RWPE2 (cell line): ENCODE measurements at places on chromosomes 5 and 9.

GRCh38 chr5:157747766-157748700 is 4.5 kb downstream of the LSM11 start:
- no peak for DNase-seq

GRCh38 chr5:387491-388265 is 55.3 kb upstream of the EXOC3 start:
- peak; percentile 45 for DNase-seq

DNA sequence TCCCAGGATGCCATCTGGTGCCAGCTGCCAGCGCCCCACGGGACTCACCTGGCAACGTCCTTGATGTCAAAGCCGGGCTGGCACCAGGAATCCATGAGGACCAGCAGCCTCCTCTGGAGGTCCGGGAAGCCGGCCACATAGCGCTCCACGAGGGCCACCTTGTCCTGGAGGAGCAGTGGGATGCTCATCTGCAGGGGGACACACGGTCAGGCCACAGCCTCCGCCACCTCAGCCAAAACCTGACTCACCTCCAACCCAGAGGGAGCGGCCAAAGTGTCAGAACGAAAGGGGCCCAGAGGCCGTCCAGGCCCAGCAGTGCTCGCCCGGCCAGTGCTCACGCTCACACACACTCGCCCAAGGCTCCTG is 56.5 kb downstream of the EXD3 start:
- DNase-seq = peak; percentile 38

- DNase-seq = no peak
Observed at GRCh38 chr5:44051591-44051990, 337.6 kb downstream of the FGF10 start.

DNA sequence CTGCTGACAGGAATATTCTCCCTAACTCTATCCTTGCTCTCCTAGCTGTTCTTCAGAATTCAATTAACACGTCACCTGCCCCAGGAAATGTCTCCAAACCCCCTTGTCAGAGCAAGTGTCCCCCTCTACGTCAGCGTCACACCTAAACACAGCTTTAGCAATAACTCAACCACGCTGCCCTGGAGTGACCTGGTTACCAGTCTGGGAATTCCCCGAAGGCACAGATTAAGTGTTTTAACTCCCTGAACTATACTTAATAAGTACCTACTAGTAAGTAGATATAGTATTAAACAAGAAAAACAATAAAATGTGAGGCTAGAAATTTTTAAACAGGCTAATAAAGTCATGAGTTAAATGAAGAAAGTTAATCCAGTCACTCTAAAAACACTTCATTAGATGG is 78.4 kb downstream of the FANCC start:
- DNase-seq = no peak

GRCh38 chr9:28923351-28923750 is 1350.1 kb upstream of the C9orf72 start:
- no peak for DNase-seq

GRCh38 chr5:146048994-146049703 is 56.2 kb downstream of the PLAC8L1 start:
- DNase-seq = no peak

DNA sequence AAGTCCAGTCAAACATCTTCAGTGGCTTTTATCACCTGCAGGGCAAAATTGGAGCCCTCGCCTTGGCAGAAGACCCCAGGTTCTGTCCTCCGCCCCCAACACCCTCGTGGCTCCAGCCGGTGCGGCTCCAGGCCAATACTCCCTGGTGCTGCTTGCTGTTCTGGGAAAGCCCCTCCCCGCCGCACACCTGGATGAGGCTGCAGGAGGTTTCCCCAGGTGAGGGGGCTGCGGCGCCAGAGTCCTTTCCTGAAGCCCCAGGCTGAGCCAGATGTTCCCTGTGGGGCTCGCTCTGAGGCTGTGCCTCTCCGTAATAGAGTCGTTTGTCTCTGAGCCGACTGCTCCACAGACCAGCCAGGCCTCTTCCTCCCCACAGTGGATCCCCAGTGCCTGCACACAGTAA is 375.4 kb upstream of the IRX1 start:
- DNase-seq = no peak
